ENCODE measurements at places on chromosomes 6 and 20. TPM values are rescaled to one million over a fixed set of nuclear protein-coding genes. Genes with fewer than 3 reads are reported as not detected.

ANGPT4 gene
- 0.13 TPM for total RNA-seq

TREML1 gene
- not detected for total RNA-seq

GRCh38 chr6:85275338-85275985 lies 174.4 kb upstream of the NT5E start:
- no peaks in the 10 kb centered on the region for H3K4me1 ChIP-seq
- no peak overlapping the region for H3K27ac ChIP-seq
- H3K4me3 ChIP-seq: no peak overlapping the region
- DNase-seq: no peak
- H3K36me3 ChIP-seq: no peaks in the 10 kb centered on the region
- no peaks in the 10 kb centered on the region for H3K27me3 ChIP-seq

DNA sequence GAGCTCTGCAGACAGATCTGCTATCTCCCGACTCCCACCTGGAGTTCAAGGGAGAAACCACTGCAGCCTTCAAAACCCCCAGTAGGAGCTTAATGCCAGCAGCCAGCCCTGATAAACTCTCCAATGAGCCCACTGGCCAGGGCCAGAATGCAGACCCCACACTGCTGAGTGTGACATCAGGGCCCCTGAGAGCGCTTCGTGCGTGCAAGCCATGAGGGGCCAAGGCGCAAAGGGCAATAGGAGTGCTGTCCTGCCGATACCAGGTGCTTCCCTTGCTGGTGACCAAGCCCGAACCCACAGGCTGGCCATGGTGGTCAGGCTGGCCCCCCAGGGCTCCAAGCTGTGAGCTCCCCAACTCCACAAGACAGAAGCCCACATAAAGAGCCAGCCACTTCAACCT lies 33.2 kb upstream of the CST7 start:
- no peaks in the 10 kb centered on the region for H3K27me3 ChIP-seq
- DNase-seq: no peak
- no peak overlapping the region for H3K4me3 ChIP-seq
- H3K27ac ChIP-seq: no peak overlapping the region

RGL2 gene
- 89.3 TPM for total RNA-seq

All from esophagus muscularis mucosa (tissue), 4 donors.